ENCODE measurements at places on chromosomes 7 and 10.
A peak's percentile ranks its signal among the peaks of the same experiment; 100 is the strongest.

GRCh38 chr10:129850316-129850715 is 113.8 kb downstream of the EBF3 start:
- DNase-seq = no peak

DNA sequence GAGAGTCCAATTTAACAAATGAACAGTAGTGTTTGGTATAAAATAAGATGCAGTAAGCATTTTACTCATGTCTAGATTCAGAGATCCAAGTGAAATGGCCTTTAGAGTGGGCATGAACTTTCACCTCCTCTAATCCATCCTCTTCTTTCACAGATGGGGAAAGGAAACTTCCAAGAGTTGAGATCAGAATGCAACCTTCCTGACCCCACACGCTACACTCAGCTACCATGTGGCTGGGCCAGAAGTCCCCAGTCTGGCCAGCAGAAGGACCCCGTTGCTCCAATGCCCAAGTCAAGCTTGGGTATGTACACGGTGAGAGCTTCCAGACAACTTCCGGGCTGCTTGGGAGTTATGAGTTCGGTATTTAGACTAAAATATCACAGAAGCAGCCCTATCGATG is 228.0 kb downstream of the ELMO1 start:
- DNase-seq = no peak

- DNase-seq = no peak
Measured at GRCh38 chr7:119903085-119903484, 369.9 kb upstream of the KCND2 start.

DNA sequence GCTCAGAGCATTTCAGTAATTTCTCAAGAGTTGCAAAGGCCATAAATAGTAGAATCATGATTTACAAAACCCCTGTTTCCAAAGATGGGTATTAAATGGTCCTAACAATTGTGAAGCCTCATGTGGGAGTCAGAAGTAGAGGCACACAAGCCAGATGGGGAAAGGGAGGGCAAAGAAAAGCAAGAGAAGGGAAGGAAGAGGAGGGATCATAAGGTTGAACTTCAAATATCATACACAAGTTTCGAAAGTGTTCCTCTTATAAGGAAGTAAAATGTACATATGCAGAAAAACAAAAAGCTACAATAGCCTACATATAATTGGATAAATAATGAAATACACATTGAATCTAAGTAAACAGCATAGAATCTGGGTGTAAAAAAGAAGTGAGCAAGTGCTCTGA is 6.0 kb downstream of the LIPN start:
- DNase-seq = no peak

GRCh38 chr7:6482307-6482706 is 34.6 kb upstream of the DAGLB start:
- DNase-seq = no peak

- DNase-seq = no peak
Measured at GRCh38 chr10:115665549-115665948, 572.4 kb downstream of the ATRNL1 start.

GRCh38 chr10:44850356-44850934 is 60.7 kb upstream of the TMEM72 start:
- no peak for DNase-seq

- no peak for DNase-seq
Measured at GRCh38 chr10:53719658-53720057, 947.1 kb upstream of the MBL2 start.

DNA sequence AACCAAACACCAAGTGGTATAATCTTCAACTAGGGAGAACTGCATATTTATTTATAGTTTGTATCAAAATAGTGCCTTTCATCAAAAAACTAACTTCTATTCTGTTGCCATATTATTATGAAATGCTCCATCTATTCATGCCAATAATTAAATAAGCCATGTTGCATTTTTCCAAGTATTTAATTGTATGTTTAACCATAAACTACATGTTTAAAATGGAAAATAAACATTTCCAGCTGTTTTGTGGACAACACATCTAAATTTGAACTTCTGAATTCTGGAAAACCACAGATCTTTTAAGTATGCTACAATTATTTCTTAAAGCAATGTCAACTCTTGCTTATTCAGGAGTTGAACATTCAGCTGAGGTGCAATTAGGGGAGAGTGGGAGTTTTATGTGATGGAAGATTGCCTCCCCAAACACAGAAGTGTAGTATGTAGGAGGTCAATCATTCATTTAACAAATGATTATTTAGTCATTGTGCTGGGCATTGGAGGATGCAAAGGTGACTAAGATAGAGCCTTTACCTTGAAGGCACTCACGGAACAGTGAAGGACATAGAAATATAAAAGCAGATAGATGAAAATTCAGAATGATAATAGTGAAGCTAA is 80.7 kb upstream of the PPP1R3C start:
- DNase-seq = no peak

- DNase-seq = no peak
Measured at GRCh38 chr10:4838743-4839142, 12.7 kb downstream of the AKR1E2 start.

DNA sequence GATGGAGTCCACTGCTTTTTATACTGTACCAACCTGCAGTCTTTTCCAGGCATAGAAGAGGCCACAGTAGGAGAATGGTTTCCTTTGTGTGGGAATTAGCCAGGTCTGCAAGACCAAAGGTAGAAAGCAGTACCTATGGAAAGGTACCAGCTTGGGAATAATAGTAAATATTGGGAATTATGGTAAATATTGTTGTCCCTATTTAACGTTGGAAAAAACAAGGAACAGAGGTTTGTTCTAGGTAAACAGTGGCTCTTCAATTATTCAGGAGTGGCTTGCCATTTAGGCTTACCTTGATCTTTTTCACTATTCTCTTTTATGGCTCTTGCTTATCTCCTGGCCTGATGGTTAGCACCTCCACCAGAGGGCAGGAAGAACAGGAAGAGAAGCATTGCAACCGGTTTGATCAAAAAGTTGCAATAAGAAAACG is 43.9 kb upstream of the GSAP start:
- DNase-seq = peak; percentile 3

DNA sequence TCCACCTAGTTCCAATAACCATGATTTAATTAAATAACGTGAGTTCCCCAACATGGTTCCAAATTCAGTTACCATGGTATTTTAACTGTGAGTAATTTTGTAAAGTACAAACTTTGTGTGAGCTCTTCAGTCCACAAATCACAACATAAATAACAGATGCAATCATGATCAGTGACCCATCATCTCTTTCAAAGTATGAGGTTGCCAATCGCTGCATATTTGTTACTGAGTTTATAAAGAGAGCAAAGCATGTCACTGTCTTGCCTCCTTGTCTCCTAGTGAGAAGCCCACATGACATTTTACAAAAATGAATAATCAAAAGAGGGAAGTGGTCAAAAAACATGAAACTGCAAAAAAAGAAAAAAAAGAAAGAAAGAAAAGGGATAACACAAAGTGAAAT is 69.1 kb upstream of the PDSS1 start:
- no peak for DNase-seq

DNA sequence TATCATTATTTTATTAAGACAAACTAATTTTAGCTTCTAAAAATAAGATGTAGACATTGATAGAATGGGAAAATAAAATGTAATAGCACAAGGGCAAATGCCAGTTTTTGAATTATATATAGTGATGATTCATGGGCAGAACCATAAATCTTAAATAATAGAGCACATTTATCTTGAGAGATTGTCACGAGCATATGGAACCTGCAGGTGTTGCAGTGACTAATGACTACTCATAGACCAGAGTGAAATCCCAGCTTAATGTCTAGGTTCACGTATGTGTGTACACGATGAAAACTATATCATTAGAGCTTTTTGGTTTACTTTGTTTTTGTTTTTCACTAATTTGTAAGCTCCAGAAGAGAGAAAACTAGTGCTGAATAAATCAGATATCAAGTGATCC is 150.2 kb upstream of the CACNA2D1 start:
- no peak for DNase-seq

DNA sequence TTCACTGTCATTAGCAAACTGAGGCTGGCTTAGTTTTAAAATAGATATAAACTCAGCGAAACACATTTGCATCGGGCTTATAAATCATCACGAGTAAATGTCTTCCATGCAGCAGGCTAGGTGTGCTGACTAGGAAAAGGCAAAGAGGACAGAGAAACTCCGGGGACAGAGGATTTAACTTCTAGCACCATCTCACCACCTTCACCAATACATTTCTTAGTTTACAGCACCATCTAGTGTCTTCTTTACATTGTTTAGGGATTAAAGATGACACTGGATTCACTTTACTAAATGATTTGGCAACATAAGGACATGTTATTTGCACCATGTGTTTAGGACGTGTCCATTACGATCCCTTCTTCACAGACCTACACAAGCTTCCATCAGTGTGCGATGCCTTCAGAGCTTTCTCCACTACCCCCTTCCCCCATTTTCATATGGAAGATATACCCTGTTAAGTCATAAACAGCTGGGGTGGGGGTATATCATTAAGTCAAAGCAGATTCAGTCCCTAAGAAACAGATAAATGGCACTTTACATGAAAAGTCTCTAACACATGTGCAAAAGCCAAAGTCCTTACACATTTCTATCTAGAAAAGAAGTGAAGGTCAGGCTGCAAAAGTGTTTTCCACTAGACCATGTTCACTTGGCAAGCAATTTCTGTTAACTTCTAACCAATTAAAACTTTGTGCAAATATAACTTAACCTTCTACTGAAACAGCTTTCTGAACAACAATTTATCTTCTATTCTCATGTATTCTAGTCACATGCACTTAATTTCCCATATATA is 103.3 kb downstream of the GRB10 start:
- no peak for DNase-seq

DNA sequence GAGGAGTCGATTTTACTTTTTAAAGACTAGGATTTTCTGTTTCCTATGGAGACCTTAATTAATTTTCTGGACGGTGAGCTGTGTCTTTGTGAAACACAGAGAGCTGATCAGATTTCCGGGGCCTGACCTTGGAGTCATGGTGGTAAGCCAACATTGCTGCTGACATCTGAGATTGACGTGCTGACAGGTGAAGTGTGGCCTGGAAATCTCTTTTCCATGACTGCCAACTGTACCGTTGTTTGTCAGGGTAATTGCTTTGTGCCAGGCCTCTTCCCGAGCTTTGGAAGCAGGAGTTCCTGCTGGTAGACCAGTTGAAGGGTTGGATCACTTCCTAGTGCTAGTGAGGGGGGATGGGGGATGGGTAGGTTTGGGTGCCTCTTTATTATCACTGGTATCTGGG is 71.2 kb downstream of the ADRA2A start:
- no peak for DNase-seq

- DNase-seq = no peak
Measured at GRCh38 chr7:2807845-2808772, 36.0 kb downstream of the GNA12 start.

DNA sequence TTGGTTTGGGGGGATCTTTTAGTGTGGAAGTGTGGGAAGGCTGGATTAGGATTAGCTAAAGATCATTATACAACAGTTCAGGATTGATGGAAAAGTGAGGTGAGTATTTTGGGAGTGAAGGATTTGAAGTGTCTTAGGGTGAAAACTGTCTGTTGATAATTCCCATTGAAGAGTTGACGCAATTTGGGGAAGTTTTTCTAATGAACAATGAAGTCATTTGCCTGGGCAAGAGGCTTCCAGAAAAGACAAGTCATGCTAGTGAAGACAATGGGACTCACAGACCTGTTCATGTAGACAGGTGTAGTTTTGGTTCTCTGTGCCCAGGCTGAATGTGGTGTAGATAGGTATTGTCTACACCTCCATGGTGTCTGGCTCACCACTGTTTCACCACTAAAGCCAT is 194.3 kb upstream of the GPR26 start:
- DNase-seq = no peak

- no peak for DNase-seq
Measured at GRCh38 chr10:68787813-68788212, 39.5 kb upstream of the STOX1 start.

DNA sequence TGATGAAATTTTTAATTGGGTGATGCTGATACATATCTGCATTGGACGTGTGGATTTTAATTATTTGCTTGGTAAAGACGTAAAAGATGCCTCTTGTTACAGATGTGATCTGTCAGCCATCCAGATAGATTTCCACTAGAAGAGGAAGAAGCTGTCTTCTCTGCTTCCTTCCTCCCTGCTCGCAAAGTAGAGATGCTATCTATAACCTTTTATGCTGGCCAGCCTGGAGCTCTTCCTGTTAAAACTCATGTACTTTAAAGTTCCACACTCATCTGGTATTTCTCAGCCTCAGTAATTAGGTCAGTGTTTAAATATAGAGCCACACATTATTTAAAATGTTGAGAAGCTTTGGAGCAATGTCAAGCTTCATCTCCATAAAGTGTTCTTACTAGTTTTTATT is 51.2 kb upstream of the TMEM229A start:
- DNase-seq = no peak

DNA sequence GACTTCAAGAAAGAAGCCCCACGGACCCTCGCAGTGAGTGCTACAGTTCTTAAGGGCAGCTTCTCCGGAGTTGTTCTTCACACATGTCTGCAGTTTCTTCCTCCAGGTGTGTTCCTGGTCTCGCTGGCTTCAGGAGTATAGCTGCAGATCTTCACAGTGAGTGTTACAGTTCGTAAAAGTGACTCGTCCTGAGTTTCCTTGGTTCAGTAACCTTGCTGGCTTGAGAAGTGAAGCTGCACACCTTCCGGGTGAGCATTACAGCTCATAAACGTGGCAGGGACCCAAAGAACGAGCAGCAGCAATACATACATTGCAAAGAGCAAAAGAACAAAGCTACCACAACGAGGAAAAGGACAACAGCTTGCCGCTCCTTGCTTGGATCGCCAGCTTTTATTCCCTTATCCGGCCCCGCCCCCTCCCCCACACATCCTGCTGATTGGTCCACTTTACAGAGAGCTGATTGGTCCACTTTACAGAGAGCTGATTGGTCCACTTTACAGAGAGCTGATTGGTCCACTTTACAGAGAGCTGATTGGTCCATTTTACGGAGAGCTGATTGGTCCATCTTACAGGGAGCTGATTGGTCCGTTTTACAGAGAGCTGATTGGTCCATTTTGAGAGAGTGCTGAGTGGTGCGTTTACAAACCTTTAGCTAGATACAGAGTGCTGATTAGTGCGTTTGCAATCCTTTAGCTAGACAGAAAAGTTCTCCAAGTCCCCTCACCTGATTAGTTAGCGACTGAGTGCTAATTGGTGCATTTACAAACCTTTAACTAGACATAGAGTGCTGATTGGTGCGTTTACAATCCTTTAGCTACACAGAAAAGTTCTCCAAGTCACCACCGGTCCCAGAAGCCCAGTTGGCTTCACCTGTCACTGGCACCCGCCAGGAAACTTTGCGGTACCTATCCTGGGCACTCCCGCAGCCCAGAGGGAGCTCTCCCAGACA is 165.3 kb downstream of the AGMO start:
- DNase-seq = no peak

DNA sequence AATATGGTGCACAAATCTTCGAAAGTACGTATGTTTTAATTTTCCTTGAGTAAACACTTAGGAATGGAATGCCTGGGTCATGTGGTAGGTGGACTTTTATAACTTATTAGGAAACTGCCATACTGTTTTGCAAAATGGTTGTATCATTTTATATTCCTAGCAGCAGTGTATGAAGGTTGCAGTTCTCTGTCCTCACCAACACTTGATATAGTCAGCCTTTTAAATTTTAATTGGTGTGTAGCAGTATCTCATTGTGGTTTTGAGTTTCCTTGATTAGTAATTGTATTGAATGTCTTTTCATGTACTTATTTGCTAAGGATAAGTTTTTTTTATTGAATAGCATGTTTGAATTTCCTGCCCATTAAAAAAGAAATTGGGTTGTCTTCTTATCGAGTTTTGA is 926 bp upstream of the PCBD1 start:
- DNase-seq = no peak

- DNase-seq = no peak
Measured at GRCh38 chr7:45890902-45891461, 2.7 kb downstream of the IGFBP1 start.
